ENCODE measurements at places on chromosomes 7 and 10.
A peak's percentile ranks its signal among the peaks of the same experiment; 100 is the strongest.

DNA sequence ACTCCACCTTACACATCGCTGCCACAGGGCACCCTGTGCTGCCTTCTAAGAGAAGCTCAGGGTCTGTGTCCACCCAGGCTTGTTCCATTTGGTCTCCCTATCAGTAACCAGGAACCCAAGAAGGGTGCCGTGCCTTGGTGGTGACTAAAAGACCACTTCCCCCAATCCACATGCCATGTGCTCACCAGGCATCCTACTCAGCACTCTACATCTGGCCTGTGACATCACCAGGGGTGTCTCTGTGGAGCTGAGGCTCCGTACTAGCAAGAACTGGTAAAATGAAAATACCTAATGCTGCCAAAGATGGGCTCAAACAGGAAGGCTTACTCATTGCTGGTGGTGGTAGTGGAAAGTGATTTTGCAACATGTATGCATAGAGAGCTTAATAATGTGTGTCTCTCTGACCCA is 19.0 kb upstream of the C10orf71 start:
- no peak for DNase-seq

DNA sequence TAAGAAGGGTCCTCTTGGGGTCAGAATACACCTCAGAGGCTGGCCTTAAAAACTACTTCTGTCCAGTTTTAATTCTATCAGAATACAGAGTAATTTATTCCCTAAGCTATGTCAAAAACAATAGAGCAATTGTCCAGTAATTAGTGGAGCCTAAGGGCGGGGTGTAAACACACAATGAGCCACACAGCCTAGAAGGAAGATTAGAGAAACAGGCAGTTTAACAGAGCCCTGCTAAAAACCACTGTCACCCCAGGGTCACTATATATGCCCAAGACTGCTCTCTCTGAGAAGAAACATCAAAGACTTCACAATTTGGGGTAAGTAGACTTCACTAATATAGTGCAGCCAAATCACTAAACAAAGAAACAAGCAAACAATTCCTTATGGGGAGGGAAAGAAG is 27.2 kb upstream of the WNT2 start:
- no peak for DNase-seq

DNA sequence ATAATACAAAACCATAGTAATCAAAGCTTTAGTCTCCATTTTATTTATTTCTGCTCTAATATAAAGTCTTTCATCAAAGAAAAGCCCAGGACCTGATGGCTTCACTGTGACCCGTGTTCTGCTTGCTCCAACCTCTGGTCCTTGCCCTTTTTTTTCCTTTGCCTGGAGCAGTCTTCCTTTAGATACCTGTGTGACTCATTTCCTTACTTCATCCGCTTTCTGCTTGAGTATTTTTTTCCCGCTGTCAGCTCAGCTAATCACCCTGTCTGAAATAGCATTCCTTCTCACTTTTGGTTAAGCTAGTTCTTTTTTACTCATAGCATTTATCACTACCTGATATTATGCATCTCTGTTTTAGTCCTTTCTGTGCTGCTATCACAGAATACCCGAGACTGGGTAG is 194.8 kb downstream of the ABCA13 start:
- no peak for DNase-seq

GRCh38 chr7:124724507-124725192 is 40.9 kb downstream of the GPR37 start:
- DNase-seq = no peak

- DNase-seq = no peak
These were observed 3.5 kb downstream of the LDB1 start for GRCh38 chr10:102116656-102117055.

GRCh38 chr7:12458520-12459131 is 55.0 kb upstream of the VWDE start:
- DNase-seq = no peak

DNA sequence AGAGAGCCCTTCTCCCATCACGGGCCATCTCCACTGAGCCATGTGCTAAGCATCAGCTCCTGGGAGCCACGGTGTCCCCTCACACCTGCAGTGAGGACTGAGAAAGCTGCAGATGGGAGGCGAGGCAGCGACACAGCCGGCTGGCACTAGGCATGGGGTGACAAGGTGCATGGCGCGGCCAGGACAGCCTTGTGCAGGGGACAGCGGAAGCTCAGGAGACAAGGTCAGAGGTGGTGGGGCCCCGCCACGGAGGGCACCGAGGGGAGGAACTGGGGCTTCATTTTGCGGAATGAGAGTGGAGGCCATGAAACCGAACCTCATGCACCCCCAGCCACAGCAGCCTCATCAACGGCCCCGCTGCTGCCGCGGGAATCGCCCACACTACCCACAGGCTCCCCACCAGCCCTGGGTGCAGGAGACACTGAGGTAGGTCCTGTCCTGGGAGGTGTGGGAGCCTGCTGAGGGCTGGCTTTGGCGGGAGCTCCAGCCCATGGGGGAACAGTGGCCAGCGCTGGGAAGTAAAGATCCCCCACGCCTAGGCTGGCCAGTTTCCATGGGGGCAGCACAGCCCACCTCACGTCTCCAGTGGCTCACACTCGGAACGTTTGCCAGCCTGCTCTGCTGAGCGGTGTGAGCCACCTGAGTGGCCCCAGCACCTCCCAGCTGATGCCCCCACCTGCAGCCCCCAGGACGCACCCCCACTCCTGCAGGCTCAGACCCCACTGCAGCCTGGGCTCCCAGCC is 71.2 kb upstream of the INSIG1 start:
- DNase-seq = no peak

DNA sequence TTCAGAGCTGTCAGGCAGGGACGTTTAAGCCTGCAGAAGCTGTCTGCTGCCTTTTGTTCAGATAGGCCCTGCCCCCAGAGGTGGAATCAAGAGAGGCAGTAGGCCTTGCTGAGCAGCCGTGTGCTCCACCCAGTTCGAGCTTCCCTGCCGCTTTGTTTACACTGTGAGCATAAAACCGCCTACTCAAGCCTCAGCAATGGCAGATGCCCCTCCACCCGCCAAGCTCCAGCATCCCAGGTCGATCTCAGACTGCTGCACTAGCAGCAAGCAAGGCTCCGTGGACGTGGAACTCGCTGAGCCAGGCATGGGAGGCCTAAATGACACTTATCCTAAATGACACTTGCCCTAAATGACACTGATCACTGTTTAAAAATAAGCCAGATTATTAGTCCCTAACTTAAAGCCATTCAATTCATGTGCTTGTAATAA is 6.8 kb upstream of the ASB15 start:
- DNase-seq = no peak

GRCh38 chr7:129208667-129209066 is 16.2 kb upstream of the AHCYL2 start:
- no peak for DNase-seq

DNA sequence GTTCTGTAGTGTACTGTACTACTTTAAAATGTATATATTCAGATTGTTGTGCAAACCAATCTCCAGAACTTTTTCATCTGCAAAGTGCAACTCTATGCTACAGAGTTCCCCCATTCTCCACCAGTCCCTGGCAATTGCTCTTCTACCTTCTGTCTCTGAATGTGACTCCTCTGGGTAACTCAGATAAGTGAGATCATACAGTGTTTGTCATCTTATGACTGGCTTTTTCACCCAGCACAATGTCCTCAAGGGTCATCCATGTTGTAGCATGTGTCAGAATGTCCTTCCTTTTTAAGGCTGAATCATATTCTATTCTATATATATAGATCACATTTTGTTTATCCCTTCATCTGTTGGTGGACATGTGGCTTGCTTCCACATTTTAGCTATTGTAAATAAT is 10.8 kb downstream of the SLIT1 start:
- DNase-seq = no peak

DNA sequence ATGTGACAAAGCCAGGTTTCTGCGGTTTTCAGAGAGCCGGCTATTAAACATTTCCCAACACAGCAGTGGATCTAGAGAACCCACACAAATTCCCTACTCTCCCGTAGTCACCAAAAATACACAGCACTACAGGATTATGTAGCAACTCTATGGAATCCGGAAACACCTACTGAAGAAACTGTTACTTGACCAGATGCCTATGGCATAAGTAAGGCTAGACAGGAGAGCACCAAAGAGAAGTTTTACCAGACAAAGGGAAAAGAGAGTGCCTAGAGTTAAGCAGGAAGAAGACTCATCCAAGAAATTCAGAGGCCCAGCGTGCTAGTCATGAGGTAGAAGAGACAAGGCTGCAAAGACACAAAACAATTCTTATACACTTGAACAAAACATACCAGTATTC is 321.1 kb downstream of the PARD3 start:
- DNase-seq = no peak

- no peak for DNase-seq
These were observed 301.0 kb downstream of the CCDC3 start for GRCh38 chr10:12700557-12700874.

DNA sequence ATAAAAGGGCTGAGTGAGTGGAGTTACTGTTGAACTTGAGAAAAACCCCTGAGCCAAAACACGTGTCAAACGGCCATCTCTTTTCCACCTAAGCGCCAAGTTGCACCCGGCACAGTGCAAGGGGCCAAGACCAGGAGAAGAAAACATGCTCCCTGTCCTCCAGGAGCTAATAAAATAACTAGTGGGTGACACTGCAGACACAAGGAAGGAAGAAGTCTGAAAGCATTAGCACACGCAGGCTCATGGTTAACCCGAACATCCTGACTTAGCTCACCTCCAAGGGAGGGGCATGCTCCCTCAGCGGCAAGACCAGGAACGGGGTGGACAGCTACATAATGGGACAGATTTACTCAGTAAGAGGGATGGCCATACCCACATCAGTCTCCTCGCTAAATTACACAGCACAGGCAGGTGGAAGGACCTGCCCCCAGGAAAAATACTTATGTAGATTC is 65.0 kb downstream of the PIP4K2A start:
- DNase-seq = no peak

- no peak for DNase-seq
These were observed 18.7 kb upstream of the CSGALNACT2 start for GRCh38 chr10:43119416-43120115.

DNA sequence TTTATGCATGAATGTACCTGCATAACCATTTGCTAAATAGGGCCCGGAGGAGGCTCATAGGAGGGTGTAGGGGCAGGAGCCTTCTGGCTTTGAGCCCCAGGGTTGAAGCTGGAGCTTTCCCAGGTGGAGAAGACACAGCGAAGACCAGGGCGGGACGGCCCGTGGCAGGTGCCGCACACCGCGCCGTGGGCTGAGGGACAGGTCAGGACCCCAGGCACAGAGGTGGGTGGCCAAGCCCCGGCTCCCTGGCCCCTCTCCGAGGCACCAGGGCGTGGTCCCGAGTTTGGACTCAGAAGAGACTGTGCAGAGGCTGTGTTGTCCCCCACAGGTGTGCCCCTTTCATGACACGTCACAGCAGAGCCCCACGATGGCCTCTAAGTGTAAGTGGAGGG is 56.5 kb downstream of the PWWP2B start:
- no peak for DNase-seq

DNA sequence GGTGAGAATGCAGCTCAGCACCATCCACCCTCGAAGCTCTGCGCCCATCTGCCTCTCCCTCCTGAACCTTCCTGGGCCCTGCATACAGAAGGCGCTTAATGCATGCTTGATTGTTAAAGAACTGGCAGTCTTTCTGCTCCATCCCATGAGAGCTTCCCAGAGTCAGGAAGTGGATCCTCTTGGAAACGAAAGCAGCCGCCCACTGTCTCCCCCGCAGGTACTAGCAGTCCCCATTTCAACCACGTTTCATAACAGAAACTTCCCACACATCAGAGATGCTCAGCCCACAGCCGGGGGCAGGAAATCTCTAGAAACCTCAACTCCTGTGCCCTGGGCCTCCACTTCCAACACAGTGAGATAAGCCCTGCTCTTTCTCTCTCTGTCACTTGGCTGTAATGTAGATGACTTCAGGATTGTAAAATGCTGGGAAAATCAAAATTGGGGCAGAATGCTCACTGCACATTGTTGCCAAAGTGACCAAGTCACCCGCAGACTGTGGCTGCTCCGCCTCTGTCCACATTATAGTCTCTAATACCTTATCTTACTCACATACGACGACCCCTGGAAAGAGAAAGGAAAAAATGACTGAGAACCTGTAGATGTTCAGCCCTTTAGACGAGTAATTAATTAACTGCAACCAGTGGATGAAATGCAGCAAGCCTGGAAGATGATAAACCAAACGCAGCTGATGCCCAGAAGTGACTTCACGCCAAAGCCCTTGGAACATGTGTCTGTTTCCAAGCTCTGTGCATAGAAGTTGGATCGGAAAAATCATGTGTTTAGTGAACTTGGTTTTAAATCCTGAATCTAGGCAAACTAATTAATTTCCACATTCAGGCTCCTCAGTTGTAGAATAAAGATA is 28.5 kb downstream of the GSDME start:
- DNase-seq = peak; percentile 33

DNA sequence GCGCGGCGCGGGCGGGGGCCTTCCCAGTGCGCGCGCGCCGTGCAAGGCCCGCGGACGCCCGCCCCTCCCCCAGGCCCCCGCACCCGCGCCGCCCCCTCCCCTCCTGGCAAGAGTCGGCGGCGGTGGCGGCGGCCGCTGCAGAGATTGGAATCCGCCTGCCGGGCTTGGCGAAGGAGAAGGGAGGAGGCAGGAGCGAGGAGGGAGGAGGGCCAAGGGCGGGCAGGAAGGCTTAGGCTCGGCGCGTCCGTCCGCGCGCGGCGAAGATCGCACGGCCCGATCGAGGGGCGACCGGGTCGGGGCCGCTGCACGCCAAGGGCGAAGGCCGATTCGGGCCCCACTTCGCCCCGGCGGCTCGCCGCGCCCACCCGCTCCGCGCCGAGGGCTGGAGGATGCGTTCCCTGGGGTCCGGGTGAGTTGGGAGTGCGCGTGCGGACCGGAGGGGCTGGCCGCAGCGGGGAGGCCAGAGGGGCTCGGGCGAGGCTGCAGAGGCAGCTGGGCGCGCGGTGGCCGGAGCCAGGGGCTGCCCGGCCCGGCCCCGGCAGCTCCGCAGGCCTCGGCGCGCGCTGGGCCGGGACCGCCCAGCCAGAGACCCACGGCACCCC is at the start of gene BMPR1A:
BMPR1A (plus strand) TSS at position 109 of the 602 bp plus-strand sequence. CDS start 119,400 bp downstream, outside the sequence.
- DNase-seq = no peak

DNA sequence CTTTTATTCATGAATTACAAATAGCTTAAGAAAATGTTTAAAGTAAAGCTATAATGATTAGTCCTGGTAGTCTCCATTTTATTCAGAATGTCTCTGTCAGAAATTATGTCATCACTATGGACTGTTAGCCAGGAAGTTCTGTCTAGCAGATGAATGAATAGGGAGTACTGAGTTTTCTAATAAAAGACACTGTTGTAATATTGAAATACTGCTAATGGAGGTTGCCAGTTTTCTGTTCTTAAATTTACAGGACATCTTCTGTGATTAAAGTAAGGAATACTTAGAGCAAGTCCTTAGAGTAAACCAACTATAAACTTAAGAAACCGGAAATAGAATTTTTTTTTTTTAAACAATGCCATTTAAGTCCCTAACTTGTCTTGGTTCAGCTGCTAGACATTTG is 309.8 kb downstream of the ADK start:
- DNase-seq = no peak

DNA sequence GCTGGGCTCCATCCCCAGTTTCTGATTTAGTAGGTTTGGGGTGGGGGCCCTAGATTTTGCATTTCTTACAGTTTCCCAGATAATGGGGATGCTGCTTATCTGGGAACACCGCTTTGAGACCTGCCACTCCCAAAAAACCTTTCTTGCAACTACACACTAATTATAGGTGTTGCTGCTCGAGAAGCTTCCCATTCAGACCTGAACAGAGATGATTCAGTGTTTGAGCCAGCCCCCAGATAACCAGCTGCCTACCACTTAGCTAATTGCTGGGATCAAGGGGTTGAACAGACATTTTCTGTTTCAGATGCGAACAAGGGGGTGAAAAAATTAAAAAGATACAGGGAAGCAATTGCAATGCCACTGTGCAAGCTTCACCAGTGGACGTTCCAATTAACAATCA is 448.5 kb downstream of the KCNMA1 start:
- no peak for DNase-seq

All from uterus (tissue), 4 donors.